ENCODE measurements at places on chromosomes 1 and 21.

DNA sequence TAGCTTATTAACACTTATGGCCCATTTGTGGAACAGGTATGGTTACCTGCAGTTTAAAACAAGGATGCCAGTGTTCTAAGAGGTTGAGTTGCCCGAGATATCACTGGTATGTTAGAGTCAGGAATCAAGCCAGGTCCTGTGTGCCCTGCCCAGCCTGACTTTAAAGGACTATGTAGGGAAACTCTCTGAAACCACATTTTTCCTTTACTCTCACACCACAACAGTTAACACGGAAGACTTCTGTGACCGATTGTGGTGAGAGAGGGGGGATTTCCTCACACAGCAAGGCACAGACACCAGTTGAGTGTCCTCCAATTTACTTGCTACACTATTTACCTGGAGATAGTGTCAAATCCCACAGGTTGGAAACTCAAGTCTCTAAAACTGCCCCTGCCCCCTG lies 47.8 kb downstream of the UCK2 start:
- DNase-seq, result no peak

DNA sequence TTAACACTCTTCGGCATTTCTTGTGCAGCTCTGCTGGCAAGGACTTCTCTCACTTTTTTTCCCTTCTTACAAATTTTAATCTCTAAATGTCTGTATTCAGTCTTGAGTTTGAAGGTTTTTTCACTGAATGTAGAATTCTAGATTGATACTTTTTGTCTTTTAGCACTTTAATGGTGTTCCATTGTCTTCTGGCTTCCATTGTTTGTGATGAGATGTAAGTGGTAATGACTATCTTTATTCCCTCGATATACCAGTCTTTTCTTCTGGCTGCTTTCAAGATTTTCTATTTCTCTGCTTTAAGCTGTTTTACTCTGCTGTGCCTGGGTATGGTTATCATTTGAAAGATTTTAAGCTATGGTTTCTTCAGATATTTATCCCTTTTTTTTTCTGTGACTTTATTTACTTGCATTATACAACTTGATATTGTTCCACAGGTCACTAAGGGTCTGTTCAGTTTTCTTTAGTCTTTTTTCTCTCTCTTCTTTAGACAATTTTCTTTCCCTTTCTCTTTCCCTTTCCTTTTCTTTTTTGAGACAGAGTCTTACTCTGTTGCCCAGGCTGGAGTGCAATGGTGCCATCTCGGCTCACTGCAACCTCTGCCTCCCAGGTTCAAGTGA lies 35.8 kb downstream of the DYRK1A start:
- no peak for DNase-seq

DNA sequence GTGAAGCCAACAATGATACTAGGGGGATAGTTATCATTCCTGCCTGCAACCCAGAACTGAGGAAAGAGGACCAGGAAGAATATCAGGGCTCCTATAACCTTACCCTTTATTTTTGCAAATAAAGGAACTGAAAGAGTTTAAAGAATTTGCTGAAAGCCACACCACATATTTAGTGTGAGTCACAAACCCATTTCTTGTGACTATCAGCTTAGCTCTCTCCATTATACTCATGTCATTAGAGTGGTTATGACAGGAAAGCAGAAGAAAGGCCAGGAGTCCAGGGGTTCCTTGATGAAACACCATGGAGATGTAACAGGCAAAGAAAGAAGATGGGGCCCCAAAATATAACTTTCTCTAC lies 141.1 kb upstream of the SAMSN1 start:
- no peak for DNase-seq

GRCh38 chr1:24801176-24801575 lies 55.9 kb downstream of the CLIC4 start:
- no peak for DNase-seq

GRCh38 chr1:169091480-169091941 lies 15.0 kb upstream of the ATP1B1 start:
- DNase-seq, result no peak

- no peak for DNase-seq
Observed at GRCh38 chr1:2974701-2975301, 46.5 kb upstream of the ACTRT2 start.

- DNase-seq, result no peak
Observed at GRCh38 chr1:51734896-51735745, 118.2 kb downstream of the OSBPL9 start.

- no peak for DNase-seq
Observed at GRCh38 chr21:46409641-46410406, 48.9 kb upstream of the DIP2A start.

DNA sequence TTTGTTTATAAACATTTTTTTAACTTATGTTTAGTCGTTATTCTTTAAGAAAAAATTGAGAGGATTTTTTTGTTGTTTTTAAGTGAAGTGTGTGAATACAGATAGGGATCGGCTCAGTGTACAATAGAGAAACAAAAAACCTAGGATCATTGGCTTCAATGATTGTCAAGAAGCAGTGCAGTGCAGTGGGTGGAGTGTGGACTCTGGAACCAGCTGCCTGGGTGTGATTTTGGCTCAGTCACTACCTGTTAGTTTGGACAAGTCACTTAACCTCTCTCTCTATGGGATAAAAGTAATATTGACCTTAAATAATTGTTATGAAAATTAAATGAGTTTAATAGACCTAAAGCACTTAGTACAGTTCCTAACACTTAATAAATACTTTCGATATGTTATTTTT lies 41.3 kb downstream of the SCCPDH start:
- DNase-seq, result no peak

GRCh38 chr1:34002810-34003209 lies 138.9 kb downstream of the HMGB4 start:
- DNase-seq, result no peak

GRCh38 chr1:86997538-86997937 lies 83.1 kb downstream of the HS2ST1 start:
- DNase-seq, result no peak

GRCh38 chr1:4616831-4617465 lies 37.5 kb upstream of the AJAP1 start:
- no peak for DNase-seq

DNA sequence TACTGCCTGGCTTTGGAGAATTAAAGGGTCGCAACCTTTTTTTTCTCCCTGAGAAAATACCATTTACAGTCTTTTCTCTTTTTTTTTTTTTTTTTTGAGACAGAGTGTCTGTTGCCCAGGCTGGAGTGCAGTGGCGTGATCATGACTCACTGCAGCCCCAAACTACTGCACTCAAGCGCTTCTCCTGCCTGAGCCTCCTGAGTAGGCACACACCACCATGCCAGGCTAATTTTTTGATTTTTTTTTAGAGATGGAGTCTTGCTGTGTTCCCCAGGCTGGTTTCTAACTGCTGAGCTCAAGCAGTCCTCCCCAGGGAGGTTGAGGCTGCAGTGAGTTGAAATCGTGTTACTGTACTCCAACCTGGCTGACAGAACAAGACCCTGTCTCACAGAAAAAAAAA lies 24.6 kb downstream of the UBE4B start:
- DNase-seq, result no peak

- DNase-seq, result no peak
Observed at GRCh38 chr1:17308593-17308992, 596 bp downstream of the PADI4 start.

DNA sequence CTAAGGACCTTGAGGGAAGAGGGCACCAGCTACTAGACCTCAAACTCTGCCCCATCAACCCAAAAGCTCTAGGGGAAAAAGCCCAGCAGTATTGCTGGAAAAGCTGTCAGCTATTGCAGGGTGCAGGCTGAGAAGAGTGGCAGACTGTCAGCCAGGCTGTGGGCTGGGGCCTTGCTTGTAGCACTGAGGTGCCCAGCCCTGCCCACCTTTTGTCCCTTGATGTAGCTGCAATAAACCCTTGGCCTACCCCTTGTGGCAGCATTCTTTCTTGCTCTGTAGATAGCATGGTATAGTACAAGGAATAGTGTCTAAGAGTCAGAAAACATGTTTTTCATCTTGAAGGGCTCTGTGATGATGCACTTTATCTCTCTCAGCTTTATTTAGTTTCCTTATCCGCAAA lies 39.4 kb downstream of the CDC14A start:
- DNase-seq, result no peak

DNA sequence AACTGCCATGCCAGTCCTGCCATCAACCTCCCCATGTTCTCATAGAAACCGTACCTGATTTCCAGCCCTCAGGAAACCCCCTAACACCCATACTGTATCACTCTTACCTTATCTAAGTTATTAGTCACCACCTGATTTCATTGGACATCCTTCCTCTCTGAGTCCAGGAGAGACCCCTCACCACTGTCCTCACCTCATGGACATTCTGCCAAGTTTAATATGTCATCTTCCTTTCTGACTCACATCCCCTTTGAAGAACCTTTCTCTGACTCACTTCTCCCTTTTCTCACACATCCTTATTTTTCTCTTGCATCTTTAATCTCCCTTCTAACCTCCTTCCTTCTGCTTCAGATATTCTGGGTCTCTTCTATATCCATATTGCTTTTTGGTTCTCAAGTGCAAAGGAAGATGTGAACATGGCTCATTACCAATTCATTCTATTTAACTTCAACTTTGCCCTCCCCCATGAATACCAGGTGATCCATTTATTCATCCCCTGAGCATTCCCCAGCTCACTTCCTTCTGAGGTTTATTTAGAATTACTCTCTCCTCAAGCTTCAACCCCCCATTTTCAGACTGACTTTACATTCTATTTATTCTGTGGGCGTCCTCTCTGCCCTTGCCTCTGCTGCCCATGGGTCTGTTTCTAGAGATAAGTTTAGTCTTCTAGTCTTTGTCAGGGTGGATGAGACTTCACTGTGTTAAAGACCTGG lies 206.8 kb upstream of the ESRRG start:
- no peak for DNase-seq

GRCh38 chr1:116122955-116123757 lies 12.0 kb downstream of the MAB21L3 start:
- DNase-seq, result no peak

DNA sequence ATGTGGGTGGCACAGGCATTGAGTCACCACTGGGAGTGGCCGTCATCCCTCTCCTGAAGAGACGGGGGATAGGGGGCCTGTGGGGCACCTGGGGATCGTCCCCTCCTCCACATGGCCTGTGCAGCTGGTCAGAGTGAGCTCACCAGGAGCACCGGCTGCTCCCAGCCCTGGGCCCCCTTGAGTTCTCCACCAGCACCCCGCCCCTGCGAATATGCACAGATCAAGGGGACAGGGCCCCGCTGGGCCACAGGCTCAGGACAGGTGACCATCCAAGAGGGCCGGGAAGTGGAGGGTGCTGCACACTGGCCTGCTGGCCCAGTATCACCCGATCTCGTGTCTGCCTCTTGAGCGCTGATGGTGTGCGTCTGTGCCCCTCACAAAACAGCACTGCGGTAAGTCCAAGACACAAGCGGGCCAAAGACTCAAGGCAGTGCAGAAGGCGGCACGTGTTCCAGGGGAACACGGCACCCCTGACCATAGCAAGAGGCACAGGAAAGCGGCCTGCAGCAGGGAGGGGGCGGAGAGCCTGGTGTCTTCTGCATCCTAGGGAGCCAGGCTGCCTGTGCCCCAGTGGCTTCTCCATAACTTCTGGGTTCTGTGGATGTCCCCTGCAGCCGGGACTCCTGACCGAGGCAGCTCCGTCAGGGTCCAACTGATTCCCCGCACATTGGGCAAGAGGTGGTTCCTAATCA lies 18.1 kb upstream of the TSPEAR start:
- DNase-seq, result no peak

DNA sequence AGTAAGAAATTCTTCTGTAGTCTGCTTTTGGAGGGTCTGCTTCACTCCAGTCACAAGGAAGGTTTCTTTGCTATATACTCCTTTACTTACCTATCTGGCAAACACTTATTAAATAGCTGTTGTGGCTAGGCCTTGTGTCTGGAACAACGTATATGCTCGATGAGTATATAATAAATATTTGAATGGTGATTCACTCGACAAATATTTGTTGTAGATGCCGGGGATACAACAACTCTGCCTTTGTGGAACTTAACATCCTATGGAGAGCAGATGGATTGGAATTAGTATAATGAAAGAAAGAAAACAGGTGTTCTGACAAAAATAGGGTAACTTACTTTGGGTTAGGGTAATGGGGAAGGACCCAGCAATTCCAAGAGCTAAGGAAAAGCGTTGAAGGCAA lies 31.1 kb downstream of the KPNA6 start:
- DNase-seq, result no peak

DNA sequence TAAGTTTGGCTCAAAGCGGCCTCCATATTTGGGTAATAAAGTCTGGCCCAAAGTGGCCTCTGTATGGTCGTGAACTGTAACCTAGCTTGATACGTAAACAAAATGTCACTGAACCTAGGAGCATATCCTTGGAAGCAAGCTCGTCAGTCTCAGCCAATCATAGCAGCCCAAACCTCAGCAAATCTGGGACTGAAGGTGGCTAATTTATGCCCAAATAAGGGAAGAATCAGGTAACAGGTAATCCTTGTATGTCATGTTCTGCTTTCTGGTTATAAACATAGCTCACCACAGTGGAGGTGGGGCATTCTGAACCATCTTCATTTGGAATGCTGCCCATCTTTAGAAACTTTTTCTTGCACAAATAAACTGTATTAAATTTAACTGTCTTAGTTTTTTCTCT lies 281.1 kb downstream of the TTLL7 start:
- DNase-seq, result no peak

DNA sequence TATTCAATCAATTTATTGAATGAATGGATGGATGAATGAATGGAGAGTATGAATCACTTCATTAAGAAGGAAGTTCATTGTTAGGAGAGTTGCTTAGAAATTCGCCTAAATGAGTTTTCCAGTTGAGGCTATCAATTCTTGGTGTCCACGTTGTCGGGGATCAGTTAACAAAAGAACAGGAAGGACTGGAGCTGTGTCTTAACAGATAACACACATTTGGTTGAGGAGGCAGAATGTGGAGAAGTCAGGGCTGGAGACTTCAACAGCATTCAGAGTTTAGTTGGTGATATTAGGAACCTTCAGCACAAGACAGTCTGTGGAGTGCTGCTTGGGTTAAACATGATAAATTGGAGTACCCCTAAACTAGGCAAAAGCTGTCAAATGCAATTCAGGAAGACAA lies 33.7 kb downstream of the ZBTB18 start:
- no peak for DNase-seq

DNA sequence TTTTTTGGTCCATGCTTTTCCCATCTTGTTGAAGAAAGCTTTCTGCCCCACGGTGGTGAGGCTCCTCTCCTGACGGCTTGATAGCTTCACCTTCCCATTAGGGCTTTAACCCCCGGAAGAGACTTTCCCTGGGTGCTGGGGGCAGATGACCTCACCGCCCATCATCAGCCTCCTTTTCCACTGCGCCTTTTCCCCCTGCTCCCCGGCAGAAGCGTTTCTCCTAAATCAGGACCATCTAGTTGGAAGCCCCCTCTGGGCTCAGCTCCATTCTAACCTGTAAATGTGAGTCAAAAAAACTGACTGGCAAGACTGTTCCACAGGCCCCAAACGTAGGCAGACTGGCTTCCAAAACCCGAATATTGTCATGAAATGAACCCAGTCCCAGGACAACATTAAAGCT lies 6.7 kb downstream of the POFUT2 start:
- DNase-seq, result no peak

GRCh38 chr1:179121159-179121938 lies 39.5 kb downstream of the TOR3A start:
- peak; percentile 41 for DNase-seq
